CD8-positive, alpha-beta T cell (primary cell): ENCODE measurements at places on chromosomes 12 and 14. TPM values are rescaled to one million over a fixed set of nuclear protein-coding genes. Genes with fewer than 3 reads are reported as not detected.

PTPN21 gene
- not detected for total RNA-seq

MYG1 gene
- total RNA-seq = 31.4 TPM

AMDHD1 gene
- 0.25 TPM for total RNA-seq

FLRT2 gene
- not detected for total RNA-seq

ZNF891 gene
- total RNA-seq = 4.5 TPM

CLEC12A gene
- not detected for total RNA-seq

LARP4 gene
- 20.1 TPM for total RNA-seq

IGFBP6 gene
- 0.58 TPM for total RNA-seq

EXOC3L4 gene
- total RNA-seq = not detected

OAS3 gene
- total RNA-seq = 7.7 TPM

NPFF gene
- total RNA-seq = not detected

APOF gene
- not detected for total RNA-seq

GRCh38 chr12:73445658-73446324, 1091.8 kb upstream of the ATXN7L3B start:
- no peak for DNase-seq

GRCh38 chr12:111754671-111755070, 12.1 kb upstream of the ALDH2 start:
- no peak for DNase-seq

DNA sequence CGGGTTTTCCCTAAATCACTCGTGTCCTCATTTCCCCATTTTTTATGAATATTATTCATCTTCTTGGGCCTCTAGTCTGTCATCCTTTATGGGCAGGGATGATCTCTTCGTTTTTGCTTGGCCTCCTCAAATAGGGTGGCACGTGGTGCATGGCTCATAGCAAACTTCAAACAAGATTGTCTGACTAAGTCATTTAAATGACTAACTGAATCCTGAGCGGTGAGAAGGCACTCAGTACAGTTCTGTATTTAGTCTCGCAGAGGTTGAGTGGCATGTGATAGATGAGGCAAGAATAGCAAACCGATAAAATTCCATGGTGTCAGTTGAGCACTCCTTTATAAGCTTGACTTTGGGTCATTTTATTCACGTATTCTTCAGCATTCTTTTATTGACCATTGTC, 5.7 kb upstream of the JDP2 start:
- DNase-seq = no peak

GRCh38 chr14:22505697-22506377, 83.2 kb downstream of the DAD1 start:
- DNase-seq = no peak

GRCh38 chr14:100729982-100730381, 3.3 kb downstream of the DLK1 start:
- DNase-seq = no peak

GRCh38 chr14:85399186-85399585, 130.8 kb upstream of the FLRT2 start:
- no peak for DNase-seq

DNA sequence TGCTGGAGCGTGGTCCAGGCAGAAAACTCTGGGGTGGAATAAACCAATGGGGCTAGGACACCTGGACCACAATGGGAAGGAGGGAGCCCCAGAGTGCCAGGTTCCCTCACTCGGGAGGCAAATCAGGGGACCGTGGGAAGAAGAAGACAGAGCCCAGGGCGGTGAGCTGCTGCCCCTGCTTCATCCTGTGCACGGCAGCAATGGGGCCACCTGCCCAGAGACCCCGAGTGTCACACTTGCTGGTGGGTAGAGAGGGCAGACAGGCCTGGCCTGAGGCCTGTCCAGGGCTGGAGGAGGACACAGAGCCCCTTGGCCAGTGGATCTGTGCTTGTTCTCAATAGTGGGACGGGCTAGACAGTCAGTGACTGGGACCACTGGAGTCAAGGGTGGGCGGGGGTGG, 58.2 kb downstream of the DIO3 start:
- no peak for DNase-seq

DNA sequence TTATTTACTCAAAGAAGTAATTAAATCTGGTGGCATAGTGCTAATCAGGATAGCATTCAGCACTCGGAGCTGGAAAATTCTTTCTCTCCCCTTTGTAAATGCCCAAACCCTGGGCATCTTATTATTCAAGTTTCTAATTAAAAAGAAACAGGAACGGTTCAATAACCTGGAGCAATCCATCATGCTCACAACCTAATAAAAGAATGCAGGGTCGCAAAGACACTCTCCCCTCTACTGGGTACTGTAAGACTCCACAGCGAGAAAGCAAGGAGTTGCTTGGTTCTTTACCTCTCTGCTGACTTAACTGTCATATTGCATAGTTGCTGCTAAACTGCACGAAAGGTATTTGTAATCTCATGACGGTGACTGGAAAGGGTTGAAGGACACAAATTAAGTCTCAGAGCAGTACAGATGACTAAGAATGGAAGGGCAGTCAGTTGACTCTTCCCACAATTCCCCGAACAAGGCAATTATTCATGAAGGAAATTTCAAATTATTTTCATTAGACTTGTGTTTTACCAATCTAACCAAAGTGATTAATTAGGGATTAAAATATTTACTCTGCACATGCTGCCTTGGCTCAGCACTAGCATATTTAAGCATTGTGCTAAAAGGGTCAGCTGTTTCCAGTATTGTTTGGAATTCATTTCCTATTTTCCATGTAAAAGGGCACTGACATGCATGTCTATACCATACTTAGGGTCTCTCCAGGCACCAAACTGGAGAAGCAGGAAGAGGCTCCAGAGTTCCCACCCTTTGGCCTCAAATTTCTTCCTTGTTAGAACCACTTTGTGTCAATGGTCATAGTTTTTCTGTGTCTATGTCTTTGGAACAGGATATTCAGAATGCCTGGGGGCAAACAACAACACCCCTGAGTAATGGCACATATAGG, 182.2 kb downstream of the EXOC5 start:
- DNase-seq = no peak

DNA sequence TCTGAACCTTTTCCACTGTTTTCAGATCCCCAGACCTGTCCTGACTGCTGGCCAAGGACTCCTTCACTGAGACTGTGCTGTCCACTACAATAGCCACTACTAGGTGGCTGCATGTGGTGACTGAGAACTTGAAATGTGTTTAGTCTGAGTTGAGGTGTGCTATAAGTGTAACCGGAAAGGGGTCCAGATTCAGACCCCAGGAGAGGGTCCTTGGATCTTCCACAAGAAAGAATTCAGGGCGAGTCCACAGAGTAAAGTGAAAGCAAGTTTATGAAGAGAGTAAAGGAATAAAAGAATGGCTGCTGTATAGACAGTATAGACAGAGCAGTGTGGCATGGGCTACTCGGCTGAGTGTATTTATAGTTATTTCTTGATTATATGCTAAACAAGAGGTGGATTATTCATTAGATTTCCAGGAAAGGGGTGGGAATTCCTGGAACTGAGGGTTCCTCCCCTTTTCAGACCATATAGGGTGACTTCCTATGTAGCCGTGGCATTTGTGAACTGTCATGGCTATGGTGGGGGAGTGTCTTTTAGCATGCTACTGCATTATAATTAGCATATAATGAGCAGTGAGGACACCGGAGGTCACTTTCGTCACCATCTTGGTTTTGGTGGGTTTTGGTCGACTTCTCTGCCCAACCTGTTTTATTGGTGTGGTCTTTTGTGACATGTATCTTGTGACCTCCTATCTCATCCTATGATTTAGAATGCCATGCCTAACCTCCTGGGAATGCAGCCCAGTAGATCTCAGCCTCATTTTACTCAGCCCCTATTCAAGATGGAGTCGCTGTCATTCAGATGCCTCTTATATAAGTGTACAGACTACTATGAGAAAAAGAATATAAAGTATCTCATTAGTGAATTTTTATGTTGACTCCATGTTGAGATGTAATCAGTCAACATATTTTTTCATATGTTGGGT, 70.0 kb upstream of the SRSF5 start:
- no peak for DNase-seq

DNA sequence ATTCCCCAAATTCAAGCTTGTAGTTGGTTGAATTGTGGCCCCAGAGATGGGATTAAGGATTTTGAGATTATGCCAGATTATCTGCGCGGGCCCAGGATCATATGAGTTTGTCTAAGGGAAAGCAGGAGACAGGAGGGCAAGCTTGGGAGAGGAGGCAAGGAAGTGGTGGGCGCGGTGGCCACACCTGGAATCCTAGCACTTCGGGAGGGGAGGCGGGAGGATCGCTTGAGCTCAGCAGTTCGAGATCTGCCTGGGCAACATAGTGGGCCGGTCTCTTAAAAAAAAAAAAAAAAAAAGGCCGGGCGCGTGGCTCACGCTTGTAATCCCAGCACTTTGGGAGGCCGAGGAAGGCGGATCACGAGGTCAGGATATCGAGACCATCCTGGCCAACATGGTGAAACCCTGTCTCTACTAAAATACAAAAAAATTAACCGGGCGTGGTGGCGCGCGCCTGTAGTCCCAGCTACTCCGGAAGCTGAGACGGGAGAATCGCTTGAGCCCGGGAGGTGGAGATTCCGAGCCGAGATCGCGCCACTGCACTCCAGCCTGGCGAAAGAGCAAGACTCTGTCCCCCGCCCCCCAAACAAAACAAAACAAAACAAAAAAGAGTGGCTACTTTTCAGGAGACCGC, 881 bp upstream of the PUS1 start:
- DNase-seq = peak; percentile 15

GRCh38 chr14:87113286-87113685, 879.7 kb downstream of the GALC start:
- no peak for DNase-seq

GRCh38 chr14:68851078-68851477, 58.2 kb upstream of the ZFP36L1 start:
- DNase-seq = no peak

GRCh38 chr14:66315098-66315497, 171.1 kb upstream of the CCDC196 start:
- no peak for DNase-seq

- DNase-seq = no peak
Observed at GRCh38 chr12:32334371-32334777, 65.0 kb upstream of the FGD4 start.

GRCh38 chr12:56998316-56998715, 8.0 kb downstream of the ZBTB39 start:
- DNase-seq = no peak

DNA sequence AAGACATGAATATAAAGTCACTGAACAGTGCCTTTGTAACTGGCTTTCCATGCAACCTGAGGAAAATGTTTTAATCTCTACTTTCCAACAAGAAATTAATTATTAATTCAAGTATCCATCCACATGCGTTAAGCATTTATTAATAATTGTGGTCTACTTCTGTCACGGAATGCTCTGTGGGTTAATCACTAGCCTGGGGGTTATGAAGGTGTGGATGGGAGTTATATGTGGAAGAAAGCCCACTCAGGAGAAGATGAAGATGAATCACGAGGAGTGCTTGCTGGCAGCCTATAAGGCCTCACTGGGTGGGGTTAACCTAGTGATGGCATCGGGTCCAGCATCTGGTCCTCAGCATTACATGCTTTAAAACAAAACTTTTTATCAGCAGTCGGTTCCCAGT, 99.5 kb upstream of the AVPR1A start:
- DNase-seq = no peak

GRCh38 chr14:103292426-103293374, 41.3 kb upstream of the EIF5 start:
- peak; percentile 68 for DNase-seq

DNA sequence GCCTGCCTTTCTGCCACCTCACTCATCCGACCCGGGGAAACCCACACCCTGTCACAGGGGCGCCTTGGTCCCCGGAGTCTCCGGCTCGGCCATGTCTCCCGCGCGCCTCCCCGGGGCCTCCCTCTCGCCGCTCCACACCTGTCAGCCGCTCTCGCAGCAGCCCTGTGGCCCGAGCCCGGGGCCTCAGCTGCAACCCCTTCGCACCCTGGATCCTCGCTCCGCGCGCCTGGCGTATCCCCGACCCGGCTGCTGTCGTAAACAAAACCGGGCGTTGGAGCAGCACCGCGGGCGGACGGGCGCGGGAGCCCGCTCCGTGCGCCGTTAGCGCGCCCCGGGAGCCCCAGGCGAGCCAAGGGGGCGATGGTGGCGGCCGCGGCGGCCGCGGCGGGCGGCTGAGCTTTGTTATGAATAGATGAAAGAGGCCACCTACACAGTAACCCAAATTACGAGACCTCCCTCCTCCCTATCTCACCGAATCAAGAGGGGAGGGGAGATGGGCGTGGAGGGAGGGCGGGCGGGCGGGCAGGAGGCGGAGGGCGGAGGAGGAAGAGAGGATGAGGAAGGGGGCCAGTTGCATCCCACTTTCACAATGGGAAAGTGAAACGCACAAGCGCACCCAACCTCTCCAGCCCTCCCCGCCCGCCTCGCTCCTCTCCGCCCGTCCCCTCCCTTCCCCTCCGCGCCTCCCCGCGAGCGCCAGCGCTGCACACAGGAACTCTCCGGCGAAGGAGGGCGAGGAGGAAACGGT, at the start of gene PLXNC1:
Gene PLXNC1, plus strand, starts transcription at position 587 of the 748 bp plus-strand sequence. CDS start 395 bp downstream, outside the sequence.
- peak; percentile 86 for DNase-seq

DNA sequence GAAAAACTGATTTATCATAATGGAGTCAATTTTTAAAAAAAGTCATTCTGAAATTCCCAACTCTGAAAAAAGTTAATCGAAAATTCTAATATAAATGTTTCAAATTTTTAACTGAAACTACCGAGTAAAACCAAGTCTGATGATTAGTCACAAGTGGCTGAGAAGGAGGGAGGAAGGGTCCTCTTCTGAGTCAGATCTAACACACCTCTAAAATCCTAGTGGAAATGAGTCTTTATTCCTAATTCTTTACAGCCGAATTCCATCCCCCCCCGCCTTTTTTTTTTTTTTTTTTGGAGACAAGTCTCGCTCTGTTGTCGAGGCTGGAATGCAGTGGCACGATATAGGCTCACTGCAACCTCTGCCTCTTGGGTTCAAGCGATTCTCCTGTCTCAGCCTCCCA, 37.9 kb downstream of the RAD9B start:
- no peak for DNase-seq

DNA sequence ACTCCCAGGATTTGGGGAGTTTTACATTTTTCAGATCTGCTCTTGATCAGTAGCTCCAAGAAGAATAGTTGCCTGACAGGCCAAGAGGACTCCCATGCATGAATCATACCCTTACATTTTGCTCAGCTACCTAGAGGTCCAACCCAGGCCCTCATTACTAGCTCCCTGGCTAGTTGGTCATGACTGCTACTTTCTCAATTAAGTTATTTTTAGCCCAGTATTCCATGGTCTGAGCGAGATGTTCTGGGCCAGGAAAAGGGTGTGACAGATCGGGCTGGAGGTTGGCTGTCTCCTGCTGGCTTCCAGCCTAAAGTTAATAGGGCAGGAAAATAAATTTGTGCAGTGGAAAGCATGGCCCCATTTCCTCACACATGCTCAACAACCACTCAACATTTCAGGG, 379.2 kb downstream of the GRIN2B start:
- DNase-seq = no peak

DNA sequence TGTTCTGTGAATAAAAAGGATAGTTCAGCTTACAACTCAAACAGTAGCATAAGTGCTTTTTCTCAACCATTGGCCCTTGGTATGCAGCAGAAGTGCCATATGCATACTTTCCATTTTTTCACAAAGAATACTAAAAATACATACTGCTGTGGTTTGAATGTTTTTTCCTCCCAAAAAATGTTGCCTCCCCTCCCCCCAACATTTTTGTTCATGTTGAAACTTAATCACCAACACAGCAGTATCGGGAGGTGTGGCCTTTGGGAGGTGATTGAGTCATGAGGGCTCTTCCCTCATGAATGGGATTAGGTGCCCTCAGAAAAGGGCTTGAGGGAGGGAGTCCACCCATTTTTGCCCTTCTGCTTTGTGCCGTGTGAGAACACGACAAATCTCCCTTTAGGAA, 198.6 kb downstream of the ESR2 start:
- no peak for DNase-seq
